ENCODE measurements at places on chromosomes 5 and 9.

GRCh38 chr5:12999667-13000066, 944.8 kb downstream of the DNAH5 start:
- DNase-seq = no peak

DNA sequence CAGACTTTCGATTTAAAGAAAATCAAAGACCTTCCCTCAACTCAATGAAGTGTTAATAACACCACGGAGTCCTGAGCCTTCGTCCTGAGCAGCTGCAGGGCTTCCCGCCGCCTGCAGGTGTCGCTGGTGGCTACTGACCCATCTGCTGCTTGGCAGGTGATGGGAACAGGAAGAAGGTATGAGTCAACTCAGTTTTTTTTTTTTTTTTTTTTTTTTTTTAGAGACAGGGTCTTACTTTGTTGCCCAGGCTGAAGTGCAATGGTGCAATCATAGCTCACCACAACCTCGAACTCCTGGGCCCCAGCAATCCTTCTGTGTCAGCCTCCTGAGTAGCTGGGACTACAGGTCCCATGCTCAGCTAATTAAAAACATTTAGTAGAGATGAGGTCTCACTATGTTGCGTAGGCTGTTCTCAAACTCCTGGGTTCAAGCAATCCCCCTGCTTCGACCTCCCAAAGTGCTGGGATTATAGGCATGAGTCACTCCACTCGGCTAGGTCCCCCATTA, 185.7 kb upstream of the IL12B start:
- peak; percentile 77 for DNase-seq

DNA sequence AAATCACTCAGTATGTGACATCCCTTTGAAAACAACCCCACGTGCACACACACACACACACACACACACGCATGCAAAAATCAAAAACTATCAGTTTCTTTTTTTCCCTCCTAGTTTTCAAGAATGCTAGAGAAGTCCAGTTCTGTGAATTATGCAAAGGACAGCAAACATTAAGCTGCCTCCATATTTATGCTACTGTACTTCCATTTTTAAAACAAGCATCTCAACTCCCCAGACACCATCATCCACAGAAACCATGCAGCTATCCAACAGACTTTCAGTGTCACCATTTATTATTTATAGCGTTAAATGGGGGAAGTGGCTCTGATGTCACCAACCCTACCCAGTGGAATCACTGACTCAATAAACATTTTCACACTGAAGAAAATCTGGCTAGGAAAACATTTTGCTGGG, 1.6 kb downstream of the FBXW11 start:
- DNase-seq = peak; percentile 44

DNA sequence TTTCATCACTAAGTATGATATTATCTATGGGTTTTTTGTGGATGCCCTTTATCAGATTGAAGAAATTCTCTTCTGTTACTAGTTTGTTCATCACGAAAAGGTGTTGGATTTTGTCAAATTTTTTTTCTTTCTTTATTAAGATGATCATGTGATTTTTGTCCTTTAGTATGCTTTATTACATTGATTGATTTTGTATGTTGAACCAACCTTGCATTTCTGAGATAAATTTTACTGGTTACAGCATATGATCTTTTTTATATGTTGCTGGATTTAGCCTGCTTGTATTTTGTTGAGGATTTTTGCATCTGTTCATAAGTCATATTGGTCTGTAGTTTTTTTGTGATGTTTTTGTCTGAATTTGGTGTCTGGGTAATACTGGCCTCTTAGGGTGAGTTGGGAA, 42.8 kb downstream of the RAD23B start:
- DNase-seq = no peak

GRCh38 chr5:125316915-125317535, 570.6 kb upstream of the ZNF608 start:
- no peak for DNase-seq

- no peak for DNase-seq
Observed at GRCh38 chr5:9445826-9446388, 100.0 kb downstream of the SEMA5A start.

DNA sequence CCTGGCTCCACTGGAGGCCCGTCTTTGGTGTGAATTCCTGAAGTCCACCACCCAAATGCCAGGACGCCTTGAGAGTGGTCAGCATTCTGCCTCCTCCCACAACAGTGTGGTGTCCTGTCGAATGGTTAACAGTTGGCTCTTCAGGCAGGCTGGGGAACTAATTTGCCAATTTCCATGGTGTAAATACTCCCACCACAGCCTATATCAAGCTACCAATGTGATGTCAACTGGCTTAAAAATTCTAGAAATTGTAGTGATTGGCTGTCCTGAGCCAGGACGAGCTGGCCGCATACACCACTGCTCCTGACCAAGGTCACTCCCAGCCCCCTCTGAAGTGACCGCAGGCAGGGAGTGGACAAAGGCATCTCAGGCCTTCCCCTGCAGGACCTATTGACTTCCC, 11.1 kb downstream of the UNC5A start:
- DNase-seq = no peak

DNA sequence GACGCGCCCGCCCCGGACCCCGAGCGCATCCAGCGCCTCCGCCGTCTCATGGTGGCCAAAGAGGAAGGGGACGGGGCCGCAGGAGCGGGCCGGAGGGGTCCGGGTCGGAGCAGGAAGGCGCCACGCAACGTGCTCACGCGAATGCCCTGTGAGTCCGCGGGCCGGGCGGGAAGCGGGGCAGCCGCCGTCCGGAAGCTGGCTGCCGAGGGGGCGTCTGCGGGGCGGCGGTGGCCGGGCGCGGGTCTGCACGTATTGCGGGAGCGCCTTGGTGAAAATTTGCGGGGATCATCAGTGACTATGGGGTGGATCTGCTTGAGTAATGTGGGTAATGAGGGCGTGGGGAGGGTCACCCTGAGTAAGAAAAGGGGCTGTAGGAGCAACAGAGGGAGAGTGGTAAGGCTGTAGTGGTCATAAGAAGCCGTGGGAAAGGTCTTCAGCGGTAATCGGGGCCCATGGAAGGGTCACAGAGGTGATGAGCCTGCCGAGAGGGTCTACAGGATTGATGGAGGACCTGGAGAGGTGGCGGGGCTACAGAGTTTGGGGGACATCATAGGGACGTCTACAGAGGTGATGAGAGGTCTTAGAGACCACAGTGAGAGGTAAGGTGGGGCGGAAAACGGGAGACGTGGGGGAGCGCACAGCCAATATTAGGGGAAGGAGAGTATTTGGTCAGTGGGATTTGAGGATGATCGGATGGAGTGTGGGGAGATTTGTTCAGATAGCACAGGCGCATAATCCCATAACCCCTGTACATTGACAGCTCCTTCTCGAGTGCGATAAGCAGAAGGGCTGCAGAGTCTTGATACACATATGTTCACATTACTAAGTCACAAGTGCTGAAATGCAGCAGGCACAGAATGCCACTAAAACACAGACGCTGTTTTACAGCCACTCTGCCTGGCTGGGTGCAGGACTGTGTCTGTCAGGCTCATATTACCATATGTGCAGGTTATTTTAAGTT, 819 bp downstream of the LSM11 start:
- no peak for DNase-seq

GRCh38 chr5:173451031-173451430, 122.8 kb upstream of the STC2 start:
- DNase-seq = no peak

- no peak for DNase-seq
Observed at GRCh38 chr5:32298059-32298415, 14.7 kb downstream of the MTMR12 start.

DNA sequence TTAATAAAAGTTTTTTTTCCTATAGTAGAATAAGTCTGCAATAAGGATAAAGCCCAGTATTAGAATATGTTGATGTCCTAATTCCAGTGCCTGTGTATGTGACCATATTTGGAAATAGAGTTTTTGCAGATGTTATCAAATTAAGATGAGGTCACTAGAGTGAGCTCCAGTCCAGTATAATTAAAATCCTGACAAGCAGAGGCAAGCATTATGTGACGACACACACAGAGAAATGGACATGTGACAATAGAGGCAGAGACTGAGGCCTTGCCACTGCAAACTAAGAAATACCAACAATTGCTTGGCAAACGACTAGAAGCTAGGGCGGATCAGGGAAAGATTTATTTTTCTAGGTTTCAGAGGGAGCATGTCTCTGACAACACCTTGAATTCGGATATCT, 216.4 kb upstream of the CYLC2 start:
- no peak for DNase-seq

- DNase-seq = no peak
Observed at GRCh38 chr9:83367326-83367725, 170.9 kb downstream of the FRMD3 start.

GRCh38 chr5:36717131-36717695, 110.8 kb downstream of the SLC1A3 start:
- no peak for DNase-seq

DNA sequence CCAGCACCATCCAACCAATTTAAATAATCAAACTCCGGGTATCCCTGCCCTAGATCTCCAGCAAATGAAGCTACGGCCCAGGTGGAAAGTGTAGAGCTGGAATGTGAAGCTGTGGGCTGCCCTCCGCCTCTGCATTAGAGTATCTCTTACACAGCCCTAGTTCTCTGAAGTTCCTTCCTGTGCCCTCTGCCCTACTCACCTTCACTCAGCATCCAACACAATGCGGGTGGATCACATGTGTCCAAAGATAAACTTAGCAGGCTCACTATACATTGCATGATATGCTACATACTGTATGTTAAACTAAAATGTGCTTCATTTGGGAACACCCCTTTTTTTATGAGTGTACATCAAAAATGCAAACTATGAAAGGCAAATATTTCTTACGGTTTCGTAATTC, 70.0 kb upstream of the RAD23B start:
- DNase-seq = no peak
